ENCODE measurements at places on chromosomes 16 and 17.

- no peak for DNase-seq
Measured at GRCh38 chr16:85029408-85029784, 1.8 kb downstream of the KIAA0513 start.

DNA sequence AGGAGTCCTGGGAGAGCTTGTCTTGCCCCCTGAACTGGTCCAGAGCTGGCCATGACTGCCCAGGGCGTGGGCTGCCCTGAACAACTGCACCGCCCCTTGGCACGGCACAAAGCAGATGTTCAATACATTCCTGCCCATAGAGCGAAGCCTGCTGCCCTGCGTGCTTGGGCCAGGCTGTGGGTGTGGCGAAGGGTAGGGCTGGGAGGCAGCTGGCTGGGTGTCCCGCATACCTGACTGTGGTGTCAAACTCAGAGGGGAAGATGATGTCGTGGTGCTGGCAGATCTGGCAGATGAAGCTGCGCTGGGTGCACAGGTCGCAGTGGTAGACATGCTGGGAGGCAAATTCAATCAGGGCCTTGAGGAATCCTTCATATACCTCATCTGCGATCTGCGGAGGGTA lies 124.2 kb upstream of the SMURF2 start:
- no peak for DNase-seq

GRCh38 chr17:31687505-31688126 lies 171.4 kb downstream of the COPRS start:
- no peak for DNase-seq

GRCh38 chr17:19378416-19379360 lies at the start of gene MAPK7:
Gene MAPK7 (plus strand): TSS chr17:19378498. CDS start chr17:19378901, 403 bp downstream.
- DNase-seq = no peak

- DNase-seq = no peak
Measured at GRCh38 chr17:11557727-11558452, 40.4 kb upstream of the DNAH9 start.

- no peak for DNase-seq
Measured at GRCh38 chr16:53112015-53112414, 57.2 kb downstream of the CHD9 start.

GRCh38 chr17:78338486-78339259 lies 21.2 kb downstream of the SOCS3 start:
- DNase-seq = no peak

- DNase-seq = no peak
Measured at GRCh38 chr16:13108126-13108525, 206.7 kb downstream of the SHISA9 start.

- DNase-seq = no peak
Measured at GRCh38 chr16:13376174-13376573, 474.8 kb downstream of the SHISA9 start.

- DNase-seq = no peak
Measured at GRCh38 chr17:16920628-16921020, 51.3 kb downstream of the TNFRSF13B start.

- DNase-seq = no peak
Measured at GRCh38 chr16:11507991-11508390, 78.7 kb downstream of the LITAF start.

GRCh38 chr16:66914541-66914940 lies 4.1 kb downstream of the CDH16 start:
- no peak for DNase-seq

GRCh38 chr17:75487351-75488070 lies 27.8 kb downstream of the CASKIN2 start:
- DNase-seq = no peak

DNA sequence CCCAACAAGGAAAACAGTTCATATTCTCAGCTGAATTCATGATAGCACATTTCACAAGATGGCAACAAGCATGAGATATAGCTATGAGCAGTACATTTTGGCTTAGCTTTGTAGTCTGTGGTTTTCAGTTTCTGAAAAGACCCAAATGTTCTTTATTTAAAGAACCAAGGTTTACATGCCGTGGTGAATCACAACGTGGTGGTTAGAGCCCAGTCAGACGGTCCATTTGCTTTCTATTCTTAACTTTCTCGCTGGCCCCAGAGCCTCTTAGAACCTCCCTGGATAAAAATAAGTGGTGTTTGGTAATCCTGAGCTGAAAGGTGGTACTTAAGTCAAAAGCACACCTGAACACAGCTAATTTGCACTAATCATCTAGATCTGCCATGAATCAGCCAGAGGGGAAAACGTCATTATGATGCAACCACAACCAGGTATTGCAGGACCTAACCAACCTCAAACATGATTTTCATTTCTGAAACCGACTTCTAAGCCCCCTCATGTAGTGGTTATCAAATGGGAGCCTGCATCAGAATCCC lies 18.6 kb upstream of the HAPSTR1 start:
- DNase-seq = no peak

DNA sequence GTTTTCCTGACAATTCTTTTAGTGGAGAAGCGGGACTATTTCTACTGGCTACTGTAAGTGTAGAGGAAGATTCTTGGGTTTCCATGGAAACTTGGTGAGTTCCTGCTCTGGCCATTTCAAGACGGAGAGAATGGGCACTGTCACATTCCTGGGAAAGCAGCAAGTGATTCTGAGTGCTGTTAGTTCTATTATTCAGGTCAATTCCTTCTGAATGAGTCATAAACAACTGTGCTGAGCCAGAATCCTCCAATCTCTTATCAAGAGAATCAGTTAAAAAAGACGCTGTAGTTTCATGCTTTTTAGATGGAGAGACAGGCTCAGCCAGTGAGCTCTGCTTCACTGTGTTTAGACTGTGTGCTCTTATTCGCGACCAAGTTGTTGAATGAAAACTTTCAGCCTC lies 19.6 kb downstream of the AKAP10 start:
- DNase-seq = no peak

DNA sequence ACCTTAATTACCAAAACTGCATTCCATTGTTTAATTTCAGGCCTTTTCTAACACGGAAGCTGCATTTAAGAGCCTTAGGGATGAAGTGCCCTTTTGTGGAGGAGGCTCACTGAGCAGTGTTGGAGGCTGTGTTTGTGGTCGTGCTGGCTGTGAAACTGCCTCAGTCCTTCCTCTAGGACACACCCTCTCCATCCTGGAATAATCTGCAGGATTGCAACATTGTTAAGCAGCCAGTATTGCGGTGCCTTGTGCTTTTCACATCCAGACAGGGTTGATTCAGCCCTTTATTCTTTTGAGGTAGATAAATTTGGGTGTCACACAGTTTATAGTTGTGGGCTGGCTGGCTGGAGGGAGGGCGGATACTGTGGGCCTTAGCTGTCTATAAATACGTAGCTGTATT lies 141.6 kb downstream of the CDRT15L2 start:
- DNase-seq = no peak

- no peak for DNase-seq
Measured at GRCh38 chr17:44561237-44561623, 3.9 kb downstream of the FZD2 start.

DNA sequence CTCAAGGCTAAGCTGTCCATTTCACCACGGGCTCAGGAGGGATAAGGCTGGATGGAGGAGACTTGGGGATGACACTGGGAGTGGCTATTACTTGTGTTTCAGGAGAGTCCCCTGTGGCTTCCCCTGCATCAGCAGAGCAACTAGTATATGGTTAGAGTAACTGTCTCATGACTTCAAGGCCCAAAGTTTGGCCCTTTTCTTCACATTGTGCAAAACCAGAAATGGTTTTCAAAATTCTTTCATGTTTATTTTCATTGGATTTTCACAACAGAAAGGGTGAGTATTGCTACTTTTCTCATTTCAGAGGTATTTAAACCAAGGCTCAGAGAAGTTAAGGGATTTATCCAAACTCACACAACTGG lies 18.1 kb upstream of the TAC4 start:
- no peak for DNase-seq

All from stimulated activated CD4-positive, alpha-beta T cell treated with anti-CD3 and anti-CD28 coated beads, Interleukin-1b, Interleukin-23, amount 100 ng/mL, for 24 hours (primary cell).